ENCODE measurements at places on chromosomes 11 and 22.
A peak's percentile ranks its signal among the peaks of the same experiment; 100 is the strongest.

DNA sequence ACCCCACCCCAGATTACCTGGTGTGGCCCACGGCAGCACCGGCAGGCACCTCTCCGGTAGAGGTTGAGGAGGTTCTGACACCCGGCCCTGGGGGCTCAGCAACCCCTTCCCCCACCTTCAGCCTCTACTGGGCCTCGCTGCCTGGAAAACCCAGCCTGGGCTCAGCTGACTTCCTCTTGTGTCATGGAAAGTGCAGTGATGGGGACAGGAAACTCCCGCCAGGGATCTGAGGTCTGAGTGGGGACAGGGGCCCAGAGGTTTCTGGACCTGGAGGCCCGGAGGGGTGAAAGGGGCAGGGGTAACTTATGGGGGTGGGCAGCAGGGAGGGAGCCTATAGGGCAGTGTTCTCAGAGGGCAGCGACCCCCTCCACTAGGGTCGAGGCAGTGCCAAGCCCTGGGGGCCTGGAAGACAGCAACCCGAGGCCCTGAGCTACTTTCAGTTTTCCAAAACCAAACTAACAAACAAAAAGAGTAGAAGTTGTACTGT is 10.0 kb upstream of the CD5 start:
- no peak for DNase-seq

DNA sequence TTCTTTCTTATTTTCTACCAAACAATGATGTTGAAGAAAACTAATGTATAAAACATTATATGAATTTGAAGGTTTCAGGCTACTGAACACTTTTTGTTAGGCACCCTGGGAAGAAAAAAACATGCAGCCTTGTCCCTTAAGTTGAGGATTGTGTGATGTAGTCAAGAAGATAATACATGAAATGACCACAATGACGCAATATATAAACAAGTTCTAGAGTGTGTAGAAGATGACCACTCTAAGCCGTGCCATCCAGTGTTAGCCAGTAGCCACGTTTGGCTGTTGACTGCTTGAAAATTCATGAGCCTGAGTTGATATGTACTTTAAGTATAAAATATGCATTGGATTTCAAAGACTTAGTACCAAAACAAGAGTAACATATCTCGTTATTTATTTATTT is 16.2 kb downstream of the SWAP70 start:
- DNase-seq, result no peak

- no peak for DNase-seq
Measured at GRCh38 chr11:77080643-77081210, 14.0 kb downstream of the CAPN5 start.

- DNase-seq, result no peak
Measured at GRCh38 chr11:47485107-47485506, 36.2 kb upstream of the RAPSN start.

- DNase-seq, result peak; percentile 90
Measured at GRCh38 chr11:67468056-67468455, 995 bp downstream of the TMEM134 start.
